ENCODE measurements at places on chromosomes 3 and 15.
A peak's percentile ranks its signal among the peaks of the same experiment; 100 is the strongest.

- peak; percentile 79 for DNase-seq
Measured at GRCh38 chr15:23690450-23690852, 3.3 kb upstream of the NDN start.

DNA sequence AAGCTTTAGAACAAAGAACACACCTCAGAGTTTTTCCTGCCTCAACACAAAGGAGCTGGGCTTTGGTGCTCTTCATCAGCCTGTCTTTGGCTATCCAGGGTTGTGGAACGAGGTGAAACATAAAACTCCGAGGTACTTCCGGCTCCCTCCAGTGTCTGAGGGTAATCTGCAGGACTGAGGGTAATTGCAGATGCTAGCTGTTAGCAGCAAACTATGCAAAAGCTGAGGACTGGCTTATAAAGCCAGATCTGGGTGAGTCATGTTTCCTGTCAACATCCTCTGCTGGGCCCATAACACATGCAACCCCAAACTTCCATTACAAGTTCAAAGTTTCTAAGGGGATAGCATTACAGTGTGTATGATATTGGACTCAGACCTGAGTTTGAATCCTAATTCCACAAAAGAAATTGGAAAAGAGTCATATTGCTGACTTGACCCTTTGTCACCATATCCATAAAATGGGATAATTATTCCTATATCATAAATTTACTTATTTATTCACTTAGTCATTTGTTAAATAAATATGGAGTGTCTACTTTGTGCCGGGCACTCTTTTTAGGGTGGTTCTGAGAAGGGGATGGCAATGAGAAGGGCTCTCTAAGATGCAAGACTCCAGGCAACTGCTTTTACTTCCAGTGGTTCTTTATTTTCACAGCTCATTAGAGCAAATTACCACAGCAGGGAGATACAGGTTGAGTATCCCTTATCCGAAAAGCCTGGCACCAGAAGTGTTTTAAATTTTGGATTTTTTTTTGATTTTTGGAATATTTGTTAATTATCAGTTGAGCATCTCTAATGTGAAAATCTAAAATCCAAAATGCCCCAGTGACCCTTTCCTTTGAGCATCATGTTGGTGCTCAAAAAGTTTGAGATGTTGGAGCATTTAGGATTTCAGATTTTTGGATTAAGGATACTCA is 9.5 kb upstream of the TRIM69 start:
- DNase-seq = peak; percentile 23

DNA sequence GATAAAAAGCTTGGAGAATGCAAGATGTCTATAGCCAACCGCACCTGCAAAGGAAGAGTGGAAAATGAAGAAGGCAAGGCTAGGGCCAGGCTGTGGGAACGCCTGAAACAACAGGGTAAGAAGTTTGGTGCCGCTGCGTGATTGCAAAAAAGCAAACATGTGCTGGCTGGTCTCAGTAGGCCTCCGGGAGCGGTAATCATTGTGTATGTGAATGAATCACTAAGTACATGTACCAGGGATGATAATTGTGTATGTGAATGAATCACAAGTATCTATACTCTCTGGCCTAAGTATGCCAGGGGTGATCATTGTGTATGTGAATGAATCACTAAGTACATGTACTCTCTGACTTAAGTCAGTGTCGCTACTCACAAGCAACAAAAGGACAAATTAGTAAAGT is 40.3 kb upstream of the PARL start:
- DNase-seq = no peak

DNA sequence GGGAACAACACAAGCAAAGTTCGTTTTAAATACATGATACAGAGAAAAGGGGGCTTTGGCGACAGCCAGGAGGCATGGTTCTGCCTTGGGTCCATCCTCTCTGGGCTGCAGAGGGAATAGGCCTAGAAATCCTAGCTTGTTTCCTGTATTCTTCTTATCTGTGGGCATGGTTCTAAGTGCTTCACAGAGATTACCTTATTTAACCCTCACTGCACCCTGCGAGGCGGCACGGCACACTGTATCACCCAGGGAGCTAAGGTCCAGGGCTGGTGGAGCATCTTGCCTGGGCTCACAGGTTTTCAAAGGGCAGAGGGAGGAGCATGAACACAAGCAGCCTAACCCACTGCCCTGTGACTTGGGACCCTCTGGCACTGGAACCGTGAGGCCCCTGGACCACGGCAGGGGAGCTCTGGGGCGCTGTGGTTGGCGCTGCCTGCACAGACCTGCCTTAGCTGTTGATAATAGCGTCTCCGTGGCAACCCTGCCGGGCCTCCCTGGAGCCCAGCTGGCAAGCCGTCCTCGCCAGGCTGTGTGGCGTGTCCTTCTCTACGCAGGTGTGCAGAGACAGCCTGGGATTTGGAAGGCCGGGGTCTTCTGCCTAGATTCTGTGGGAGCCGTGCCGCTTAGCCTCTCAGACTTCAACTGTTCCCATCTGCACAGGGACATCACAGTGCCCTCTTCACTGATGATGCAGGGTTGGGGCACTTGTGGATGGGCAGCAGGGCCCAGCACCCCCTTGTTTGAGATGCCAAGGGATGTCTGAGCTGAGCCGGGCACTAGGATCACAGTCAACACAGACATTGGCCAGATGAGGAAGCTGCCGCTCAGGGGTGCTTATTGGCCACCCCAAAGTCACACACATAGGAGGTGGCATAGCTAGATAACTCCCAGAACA is 154.6 kb upstream of the TLE3 start:
- DNase-seq = no peak

GRCh38 chr3:149388531-149389417 is 11.3 kb upstream of the TM4SF1 start:
- DNase-seq = no peak

GRCh38 chr15:63504979-63505841 is 817 bp downstream of the USP3 start:
- DNase-seq = peak; percentile 46

GRCh38 chr3:123448536-123449101 is at the start of gene ADCY5:
TSS of gene ADCY5 (minus strand) at chr3:123449090. CDS start at chr3:123448545, 545 bp downstream.
- DNase-seq = no peak

DNA sequence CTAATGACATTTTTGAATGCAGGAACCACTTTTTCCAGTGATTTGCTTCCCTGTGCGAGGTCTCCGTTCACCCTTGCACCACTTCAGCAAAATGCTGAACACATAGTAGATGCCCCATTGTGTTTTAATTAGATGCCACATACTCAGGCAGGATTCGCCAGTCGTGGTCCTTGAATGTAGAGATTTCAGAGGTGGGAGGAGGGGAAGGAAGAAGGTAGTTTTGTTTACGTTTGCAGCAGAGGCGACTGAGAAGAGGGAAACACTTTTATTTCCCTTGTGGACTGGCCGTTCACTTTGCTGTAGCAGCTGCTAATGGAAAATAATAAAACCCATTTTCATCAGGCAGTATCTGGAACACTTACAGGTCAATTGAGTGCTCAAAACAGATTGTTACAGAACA is 262.8 kb upstream of the TBL1XR1 start:
- DNase-seq = no peak

- peak; percentile 3 for DNase-seq
Measured at GRCh38 chr15:79682285-79682684, 214.5 kb downstream of the MTHFS start.

- DNase-seq = peak; percentile 52
Measured at GRCh38 chr15:97072545-97072944, 742.0 kb downstream of the NR2F2 start.

- no peak for DNase-seq
Measured at GRCh38 chr3:9746330-9746729, 3.4 kb upstream of the OGG1 start.

DNA sequence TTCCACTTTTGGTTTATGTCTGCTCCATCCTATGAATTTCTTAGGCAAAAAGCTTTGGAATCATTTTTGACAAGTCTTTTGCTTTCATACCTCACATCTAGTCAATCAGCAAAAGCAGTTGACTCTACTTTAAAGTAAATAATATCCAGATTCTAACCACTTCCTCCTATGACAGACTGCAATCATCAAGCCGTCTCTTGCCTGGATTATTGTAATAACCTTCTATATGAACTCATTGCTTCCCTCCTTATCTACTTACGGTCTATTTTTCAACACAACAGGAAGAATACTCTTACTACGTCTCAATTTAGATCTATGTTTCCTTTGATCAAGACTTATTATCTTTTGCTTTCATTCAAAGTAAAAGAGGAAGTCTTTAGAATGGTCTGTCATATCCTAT is 20.7 kb downstream of the CLDN1 start:
- no peak for DNase-seq

- peak; percentile 35 for DNase-seq
Measured at GRCh38 chr3:30112902-30113484, 493.4 kb upstream of the TGFBR2 start.

GRCh38 chr15:74768771-74769342 is 13.0 kb upstream of the CSK start:
- no peak for DNase-seq

- DNase-seq = no peak
Measured at GRCh38 chr15:31161951-31162350, 60.4 kb upstream of the TRPM1 start.

DNA sequence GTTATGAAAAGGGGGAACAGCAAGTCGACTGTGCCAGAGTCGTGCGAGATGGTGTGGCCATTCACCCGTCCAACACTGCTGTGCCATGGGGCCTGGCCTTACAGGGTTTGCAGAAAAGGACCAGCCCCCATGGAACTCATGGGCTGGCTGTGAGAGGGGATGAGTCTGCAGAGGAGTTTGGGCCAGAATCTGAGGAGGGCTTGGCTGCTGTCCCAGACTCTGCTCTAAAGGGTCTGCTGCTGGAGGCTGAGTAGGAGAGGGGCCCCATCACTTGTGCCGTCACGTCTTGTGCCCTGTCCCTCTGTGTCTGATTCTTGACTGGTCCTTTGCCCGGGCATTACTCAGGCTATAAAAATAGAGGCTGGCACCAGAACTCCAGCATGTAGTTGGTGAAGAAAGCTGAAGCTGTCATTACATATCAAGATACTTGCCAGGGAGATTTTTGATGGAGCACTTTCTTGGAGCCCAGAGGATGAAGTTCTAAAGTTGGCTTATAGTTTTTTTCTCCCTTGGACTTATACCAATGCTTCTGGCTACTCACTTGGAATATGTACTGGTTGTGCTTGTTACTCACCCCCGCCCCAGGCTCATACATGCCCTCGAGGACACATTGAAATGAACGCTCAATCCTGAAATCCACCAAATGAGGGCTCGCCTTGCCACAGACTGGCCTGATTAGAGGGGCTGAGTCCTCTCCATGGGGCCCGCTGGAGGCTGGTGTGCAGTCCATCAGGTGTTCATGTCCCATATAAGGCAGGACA is 10.2 kb downstream of the PXYLP1 start:
- DNase-seq = no peak

- DNase-seq = no peak
Measured at GRCh38 chr15:58731756-58732535, 17.6 kb downstream of the ADAM10 start.

- no peak for DNase-seq
Measured at GRCh38 chr3:141275511-141275910, 43.9 kb downstream of the PXYLP1 start.

GRCh38 chr3:146640955-146641867 is 36.1 kb upstream of the PLSCR5 start:
- DNase-seq = peak; percentile 9

DNA sequence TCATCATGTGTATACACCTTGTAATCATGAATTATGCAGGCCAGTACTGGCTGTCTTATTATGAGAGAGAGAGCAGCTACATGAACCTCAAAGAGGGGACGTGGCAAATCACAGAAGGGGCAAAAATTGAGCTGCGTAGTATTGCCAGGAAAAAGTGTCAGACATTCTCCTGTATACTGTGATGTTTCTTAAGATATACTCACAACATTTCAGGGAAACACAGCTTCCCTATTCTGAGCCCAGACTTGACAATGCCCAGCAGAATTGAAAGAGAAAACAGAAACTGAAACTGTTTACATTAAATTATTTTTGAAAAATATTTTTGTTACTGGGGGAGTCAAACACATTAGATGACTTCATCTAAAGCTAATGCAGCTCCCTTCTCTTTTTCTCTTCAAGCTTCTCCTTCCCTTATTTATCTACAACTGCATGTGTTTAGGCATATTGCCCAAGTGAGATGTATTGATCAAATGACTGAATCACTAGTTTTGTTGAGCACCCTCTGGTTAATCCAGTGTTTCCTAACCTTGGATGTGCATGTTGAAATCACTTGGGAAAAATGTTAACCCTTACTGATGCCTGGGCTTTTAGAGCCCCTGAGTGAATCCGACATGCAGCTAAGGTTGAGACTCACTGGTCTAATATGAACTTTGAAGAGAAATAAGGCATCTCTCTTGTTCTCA is 39.5 kb downstream of the CADPS start:
- no peak for DNase-seq

DNA sequence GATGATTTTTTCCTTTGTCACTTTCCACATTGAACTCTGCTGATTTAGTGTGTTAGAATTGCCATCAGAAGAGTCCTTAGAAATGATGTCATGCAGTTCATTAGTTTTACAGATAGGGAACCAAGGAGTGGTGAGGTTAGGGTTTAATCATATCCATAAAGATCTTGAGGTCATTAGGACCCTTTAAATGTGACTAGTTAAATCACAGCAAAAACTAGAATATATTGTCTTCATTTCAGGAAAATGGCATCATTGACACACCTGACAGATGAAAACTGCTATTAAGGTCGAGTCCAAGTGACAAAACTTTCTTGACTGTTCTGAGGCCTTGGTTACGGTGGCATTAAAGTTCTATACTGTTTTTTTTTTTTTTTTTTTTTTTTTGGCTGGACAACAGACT is 50.5 kb downstream of the MBNL1 start:
- no peak for DNase-seq

DNA sequence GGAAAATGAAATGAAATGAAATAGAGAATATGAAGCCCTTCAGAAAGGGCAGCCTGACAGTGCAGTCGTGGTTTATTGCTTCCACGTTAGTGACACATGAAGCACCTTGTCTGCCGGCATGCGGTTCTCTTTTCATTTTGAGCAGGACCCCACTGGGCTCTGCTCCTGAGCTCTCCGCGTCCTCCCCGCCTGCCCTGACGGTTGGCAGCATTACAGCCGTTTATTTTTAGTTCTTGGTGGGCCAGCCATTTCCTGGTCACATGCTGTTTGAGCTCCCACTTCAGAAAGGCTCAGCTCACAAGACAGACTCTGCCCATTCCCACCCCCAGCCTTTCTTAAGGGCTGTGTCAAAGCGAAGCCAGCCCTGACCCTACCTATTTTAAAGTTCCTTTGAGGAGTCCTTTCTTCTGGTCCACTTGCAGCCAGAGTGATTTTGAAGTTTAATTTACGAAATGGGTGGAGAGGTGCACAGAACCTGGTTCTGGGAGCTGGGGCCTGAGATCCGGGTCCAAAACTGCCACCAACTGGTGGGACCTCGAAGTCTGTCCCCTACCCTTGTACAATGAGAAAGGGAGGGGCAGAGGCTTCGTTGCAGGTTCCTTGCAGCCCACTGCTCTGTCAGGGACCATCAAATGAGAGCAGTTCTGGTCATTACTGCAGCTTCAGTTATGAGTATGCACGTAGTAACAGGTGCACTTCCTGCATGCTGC is 60.1 kb downstream of the MGLL start:
- DNase-seq = no peak

DNA sequence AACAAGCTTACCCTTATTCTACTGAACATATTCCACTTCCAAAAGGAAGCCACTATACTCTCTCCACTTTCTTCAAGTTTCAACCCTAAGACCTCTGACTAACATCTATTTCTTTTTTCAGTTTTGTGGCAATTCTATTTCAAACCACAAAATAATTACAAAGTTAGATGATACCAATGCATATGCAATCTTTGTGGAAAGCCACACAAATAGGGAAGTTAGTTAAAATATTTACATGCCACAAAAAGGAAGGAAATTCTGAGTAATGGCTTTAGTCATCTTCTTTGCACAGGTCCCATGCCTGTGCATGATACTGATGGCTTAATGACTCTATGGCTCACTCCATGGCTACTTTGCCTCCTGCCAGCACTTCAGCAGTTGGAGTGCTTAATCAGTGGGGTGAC is 57.0 kb upstream of the MCTP2 start:
- DNase-seq = no peak

- no peak for DNase-seq
Measured at GRCh38 chr15:98926236-98926635, 81.4 kb downstream of the PGPEP1L start.
